ENCODE measurements at places on chromosomes 13 and 19.

DNA sequence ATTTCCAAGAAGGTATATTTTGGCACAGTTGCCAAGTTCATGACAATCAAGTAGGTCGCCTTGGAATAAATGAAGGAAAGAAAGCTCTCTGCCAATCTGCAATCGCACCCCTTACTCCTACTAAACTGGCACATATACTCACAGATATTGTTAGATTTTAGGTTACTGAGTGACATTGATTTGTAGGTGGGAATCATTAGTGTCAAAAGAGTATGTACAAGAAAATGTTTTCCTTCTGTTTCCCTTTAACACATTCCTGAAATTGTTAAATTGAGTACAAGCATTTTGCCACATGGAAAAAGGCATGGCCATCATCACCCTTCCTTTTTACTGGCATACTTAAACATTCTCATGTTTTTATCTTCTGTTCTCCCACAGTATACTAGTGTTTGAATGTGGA, 2868.3 kb upstream of the PCDH20 start:
- no peak for DNase-seq

DNA sequence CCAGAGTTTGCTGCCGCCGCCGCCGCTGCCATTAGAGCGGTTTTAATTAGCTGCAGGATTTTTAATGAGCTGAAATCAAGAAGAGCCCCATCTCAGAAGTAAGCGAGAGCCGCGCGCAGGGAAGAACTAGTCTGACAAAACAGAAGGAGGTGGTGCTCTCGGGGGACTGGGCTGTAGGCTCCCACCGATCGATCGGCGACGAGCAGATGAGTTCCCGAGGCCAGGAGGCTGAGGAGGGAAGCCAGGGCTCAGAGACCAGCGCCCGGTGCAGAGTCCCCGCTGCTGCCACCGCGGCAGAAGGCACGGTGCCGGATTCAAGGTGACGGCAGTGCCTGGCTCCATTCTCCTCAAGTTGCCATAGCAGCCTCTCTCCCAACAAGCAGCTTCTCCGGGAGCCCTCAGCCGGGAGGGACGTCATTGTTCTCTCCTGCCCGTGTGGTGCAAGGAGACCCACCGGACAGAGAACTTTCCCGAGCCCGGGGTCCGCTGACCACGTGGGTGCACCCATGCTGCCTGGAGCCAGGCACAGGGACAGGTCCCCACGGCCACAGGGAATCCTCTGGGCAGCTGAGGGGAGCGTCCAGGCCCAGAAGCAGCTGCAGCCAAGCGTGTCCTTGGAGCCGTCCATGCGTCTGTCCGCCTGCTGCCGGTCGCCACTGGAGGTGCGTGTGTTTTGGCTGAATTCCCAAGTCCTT, 62.9 kb downstream of the CHST8 start:
- no peak for DNase-seq

DNA sequence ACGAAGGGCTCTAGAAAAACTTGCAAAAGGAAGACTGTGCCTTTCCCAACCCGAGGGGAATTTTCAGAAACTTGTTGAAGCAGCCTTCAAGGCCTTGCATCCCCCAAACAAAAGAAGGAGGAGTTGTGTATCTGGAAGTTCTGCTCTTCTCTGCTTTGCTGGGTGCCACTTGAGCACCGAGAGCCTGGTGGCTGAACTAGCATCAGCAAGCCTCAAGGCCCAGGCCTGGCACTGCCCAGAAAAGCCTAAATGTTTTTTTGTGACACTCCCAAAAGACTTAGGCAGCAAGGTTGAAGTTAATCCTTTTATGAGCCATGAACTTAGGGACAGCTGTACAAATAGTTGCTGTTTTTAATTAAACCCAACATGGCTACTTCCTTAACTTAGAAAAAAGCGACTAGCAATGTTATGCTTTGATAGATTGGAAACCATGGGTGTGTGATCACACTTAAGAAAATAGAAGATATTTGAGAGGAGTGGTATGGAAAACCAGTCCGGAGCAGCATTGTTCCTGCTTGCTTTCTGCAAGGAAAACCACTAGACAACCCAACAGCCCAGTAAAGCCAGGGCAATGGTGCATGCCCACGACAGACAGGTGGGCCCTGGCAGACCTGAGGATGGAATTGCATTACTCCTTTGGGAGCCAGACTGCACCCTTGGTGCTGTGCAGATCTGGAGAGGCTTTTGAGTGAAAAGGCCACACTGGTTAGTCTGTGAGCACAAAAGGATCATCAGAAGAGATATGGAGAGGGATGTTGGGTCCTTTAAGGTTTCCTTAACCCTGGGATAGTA, 788 bp upstream of the DLEU7 start:
- DNase-seq = no peak

DNA sequence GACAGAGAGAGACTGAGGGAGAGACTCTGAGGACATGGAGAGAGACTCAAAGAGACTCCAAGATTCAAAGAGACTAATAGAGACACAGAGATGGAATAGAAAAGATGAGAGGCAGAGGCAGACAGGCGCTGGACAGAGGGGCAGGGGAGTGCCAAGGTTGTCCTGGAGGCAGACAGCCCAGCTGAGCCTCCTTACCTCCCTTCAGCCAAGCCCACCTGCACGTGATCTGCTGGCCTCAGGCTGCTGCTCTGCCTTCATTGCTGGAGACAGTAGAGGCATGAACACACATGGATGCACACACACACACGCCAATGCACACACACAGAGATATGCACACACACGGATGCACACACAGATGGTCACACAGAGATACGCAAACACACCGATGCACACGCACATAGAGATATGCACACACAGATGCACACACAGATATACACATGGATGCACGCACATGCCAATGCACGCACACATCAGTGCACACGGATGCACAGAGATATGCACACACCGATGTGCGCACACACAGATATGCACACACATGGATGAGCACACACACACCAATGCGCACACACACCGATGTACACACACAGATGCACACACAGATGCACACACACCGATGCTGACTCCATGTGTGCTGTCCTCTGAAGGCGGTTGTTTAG, 3.3 kb upstream of the F10 start:
- DNase-seq = no peak

DNA sequence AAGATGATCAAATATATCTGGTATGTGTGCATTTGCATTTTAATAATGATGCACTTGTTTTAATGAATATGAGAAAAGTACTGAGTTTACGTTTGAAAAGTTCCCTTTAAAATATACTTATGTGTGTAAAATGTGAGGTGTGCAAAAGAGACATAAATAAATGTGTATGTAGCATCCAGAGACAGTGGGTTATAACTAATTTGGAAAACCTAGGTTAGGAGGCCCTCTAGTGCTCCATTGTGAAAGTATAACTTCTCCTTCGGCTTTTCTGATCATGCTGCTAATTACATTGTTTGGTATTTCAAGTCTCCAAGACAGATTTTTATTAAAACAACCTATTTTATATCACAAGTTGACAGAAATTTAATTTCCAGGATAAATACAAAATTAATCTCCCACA, 30.1 kb downstream of the SCEL start:
- no peak for DNase-seq

DNA sequence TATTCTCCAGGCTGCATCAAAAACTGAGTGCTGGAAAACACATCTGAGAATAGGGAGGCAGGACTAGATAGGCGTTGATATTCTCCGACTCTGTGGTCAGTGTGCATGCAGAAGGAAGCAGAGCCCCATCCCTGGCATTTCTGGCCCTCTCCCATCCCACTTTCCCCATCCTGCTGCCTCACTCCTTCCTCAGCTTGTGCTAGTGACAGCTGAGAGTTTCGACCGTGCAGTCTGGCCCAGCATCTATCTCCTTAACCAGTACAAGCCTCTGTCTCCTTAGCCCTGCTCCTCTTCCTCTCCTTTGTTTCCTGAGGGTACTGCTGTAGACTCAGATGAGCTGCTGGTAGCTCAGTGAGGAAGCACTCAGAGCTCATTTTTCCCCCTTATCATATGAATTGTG, 163.2 kb downstream of the SUCLA2 start:
- no peak for DNase-seq

DNA sequence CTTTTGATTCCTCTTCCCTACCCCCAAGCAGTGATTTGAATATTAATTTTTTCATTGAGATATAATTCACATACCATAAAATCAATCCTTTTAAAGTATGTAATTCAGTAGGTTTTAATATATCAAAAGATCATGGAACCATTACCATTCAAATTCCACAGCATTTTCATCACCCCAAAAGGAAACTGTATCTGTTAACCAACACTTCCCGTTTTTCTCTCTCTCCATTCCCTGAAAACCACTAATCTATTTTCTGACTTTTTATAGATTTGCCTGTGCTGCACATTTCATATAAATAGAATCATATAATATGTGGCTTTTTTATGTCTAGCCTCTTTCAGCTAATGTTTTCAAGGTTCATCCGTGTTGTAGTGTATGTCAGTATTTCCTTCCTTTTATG, 107.1 kb downstream of the PAN3 start:
- DNase-seq = no peak

GRCh38 chr19:4042731-4043082, 24.0 kb downstream of the ZBTB7A start:
- no peak for DNase-seq

- no peak for DNase-seq
Measured at GRCh38 chr13:30898678-30899241, 7.3 kb upstream of the MEDAG start.

DNA sequence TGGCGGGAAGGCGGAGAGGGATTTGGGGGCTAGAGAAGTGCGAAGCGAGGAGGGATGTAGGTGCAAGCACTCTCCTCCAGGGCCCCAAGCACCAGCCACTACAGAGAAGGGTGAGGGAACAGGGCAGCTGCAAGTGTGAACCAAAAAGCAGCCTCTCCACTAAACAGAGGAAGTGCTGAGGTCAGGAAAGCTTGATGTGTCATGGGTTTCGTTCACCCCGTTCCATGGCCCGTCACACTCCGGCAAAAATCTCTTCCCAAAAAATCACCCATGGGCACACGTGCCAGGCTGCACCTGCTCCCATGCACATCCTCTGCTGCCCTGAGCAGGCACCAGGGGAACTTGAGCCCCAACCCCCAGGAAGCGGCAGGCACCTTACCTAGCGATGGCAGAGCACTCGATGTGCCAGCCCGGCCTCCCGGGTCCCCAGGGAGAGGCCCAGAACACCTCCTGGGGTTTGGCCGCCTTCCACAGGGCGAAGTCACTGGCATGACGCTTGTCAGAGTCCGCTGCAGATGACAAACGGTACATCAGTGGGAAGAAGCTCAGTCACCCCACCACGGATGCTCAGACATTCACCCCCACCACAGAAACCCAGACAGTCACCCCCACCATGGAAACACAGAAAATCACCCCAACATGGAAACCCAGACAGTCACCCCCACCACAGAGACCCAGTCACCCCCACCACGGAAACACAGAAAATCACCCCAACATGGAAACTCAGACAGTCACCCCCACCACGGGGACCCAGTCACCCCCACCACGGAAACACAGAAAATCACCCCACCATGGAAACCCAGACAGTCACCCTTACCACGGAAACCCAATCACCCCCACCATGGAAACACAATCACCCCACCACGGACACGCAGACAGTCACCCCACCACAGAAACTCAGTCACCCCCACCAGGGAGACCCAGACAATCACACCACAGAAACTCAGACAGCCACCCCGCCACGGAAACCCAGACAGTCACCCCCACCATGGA, 29.0 kb downstream of the CARS2 start:
- DNase-seq = no peak

DNA sequence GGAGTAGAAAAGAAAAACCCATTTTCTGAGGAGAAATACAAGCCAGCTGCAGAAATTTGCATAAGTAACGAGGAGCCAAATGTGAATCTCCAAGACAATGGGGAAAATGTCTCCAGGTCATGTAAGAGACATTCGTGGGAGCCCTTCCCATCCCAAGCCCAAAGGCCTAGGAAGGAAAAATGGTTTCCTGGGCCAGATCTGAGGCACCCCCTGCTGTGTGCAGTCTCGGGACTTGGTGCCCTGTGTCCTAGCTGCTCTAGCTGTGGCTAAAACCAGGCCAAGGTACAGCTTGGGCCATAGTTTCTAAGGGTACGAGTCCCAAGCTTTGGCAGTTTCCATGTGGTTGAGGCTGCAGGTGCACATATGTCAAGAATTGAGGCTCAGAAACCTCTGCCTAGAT, 444.9 kb downstream of the PCDH20 start:
- no peak for DNase-seq

GRCh38 chr19:36028313-36029041, 4.2 kb downstream of the CLIP3 start:
- no peak for DNase-seq

- peak; percentile 70 for DNase-seq
Measured at GRCh38 chr19:41449079-41449864, 6.3 kb downstream of the ERICH4 start.

GRCh38 chr13:36096461-36097416, 34.4 kb downstream of the DCLK1 start:
- no peak for DNase-seq

DNA sequence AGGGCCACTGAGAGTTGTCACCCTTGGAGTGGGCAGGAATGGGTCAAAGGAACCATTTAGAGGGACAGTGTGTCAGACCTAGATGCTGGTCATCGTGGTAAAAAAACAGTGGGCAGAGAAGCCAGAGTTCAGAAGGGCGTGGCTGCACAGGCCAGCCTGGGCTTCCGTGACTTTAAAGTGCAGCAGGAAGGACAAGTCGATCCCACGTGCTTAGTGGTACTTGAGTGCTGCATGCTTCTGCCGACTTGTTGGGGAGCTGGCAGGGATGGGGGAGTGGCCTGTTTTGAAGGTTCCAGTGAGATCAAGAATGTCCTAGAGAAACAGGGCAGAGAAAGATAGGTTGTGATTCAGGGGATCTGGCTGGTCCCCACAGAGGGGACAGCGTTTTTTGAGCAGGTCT, 17.0 kb downstream of the LYL1 start:
- no peak for DNase-seq

DNA sequence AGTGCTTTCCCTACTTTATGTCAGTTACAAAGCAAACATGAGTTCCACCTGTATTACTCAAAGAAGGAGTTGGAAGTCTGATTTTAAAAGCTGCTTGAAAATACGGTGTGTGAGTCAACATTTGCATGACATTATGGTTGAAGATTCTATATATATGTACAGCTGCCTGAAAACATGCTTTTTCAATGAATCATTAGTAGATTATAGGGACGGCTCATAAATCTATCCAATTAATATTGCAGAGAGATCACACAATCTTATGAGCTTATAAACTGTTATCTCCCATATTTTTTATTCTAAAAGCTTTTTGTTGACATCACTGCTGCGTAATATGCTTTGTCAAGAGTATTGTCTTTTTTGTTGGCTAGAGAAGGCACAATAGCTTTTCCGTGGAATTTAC, 873.8 kb downstream of the SLITRK6 start:
- DNase-seq = no peak

DNA sequence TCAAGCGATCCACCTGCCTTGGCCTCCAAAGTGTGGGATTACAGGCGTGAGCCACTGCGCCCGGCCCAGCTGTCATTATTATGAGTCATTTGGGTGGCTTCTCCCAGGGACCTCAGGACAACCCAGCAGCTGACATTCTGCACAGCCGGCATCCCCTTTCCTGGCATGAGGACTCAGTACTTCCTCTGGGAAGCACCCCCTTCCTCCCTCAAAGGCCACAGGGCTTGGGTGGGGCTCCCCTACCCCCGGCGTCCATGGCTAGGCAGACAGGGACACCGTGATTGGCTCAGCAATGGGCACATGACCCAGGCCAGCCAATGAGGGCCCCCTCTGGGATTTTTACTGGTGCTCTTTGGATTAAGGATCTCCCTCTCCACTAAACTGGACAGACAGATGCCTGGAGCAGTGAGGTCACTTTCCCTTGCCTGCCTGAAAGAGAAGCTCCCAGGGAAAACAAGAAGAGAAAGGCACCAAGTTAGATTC, 6.0 kb downstream of the KANK2 start:
- DNase-seq = no peak

- DNase-seq = no peak
Measured at GRCh38 chr13:110298505-110299282, 8.3 kb downstream of the COL4A1 start.

GRCh38 chr13:42266473-42266872, 5.5 kb upstream of the AKAP11 start:
- no peak for DNase-seq
